ENCODE measurements at places on chromosomes 12 and 14.

- no peak for DNase-seq
These were observed 709.2 kb downstream of the TMEM121 start for GRCh38 chr14:106235356-106236159.

DNA sequence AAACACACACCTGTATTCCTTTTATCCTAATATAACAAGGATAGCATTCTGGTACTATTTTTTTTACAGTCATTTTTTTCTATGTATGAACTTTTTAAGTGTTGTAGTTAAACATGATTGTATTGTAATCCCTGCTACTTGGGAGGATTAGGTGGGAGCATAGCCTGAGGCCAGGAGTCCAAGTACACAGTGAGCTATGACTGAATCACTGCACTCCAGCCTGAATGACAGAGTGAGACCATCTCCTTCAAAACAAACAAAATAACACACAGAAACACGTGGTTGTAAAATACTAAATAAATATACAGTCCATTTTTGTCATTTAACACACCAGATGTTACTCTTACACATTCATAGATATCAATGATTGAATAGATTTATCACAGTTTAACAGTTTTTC lies 56.9 kb downstream of the MAP4K5 start:
- DNase-seq = no peak

DNA sequence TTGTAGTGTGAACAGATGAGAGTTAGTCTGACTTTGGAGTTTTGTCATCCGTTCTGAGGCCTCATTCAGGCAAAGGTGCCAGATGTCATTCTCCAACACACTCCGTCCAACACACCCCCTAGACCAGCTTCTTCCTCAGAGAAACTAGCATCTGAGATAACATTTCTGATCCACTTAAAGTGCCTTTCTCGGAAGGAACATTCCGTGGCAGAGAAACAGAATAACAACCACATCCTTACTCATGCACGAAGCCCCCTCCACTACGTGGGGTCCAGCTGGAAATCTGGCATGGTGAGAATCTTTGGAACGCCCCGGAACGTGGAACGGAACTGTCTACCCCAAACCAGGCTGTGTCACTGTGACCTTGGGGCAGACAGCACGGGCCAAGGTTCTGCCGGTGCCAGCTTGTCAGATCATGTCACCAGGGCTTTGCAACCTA lies 17.0 kb upstream of the BCL7A start:
- DNase-seq = no peak

DNA sequence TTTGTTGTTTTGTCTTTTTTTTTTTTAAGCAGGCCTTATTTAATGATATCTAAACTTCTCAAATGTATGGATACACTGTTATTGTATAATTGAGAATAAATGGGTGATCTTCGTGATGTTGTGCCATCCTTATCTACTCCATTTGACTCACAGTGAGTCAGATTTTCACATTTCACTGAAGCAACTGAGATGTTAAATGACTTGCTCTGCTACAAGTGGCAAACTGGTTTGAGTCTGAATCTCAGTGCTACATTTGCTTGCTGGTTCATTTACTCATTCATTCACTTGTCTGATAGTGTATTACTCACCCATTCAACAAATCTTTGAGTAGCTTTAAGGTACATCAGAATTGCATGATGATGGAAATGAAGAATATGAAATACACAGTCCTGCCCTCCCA lies 2.6 kb downstream of the KIAA0586 start:
- peak; percentile 26 for DNase-seq

DNA sequence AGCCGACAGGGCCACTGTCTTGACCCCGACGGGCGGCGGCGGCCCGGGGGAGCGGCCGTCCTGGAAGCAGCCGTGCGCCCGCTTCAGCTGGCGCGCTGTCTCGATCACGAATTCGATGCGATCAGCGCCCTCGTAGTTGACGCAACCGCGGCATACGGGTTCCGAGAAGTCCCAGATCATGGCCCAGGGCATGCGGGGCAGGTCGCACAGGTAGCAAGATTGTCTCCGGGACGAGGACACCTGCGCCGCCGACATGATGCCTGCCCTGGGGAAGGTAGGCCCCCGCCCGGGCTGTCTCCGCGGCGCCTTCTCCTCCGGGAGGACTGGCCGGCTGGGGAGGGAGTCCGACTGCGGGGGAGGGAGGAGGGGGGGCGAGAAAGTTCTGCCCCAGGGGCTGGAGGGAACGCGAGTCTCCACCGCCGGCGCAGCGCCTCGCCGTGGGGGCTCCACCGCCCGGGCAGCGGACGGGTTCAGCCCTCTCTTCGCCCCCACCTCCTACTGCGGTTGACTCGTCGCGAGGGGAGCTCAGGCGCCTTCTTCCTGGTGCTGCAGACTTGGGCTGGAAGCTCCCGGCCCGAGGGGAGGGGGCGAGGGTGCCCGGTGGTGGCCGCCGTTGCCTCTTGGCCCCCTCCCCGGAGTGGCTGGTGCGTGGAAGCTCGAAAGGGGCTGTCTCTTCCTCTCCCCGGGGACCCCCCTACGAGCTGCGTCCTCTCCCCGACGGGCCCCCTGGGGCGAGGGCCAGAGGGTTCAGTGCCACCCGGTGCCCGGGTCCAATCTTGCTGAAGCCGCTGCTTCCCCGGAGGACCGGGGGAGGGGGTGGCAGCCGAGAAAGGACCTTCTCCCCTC lies 747 bp downstream of the IRF2BPL start:
- peak; percentile 70 for DNase-seq

DNA sequence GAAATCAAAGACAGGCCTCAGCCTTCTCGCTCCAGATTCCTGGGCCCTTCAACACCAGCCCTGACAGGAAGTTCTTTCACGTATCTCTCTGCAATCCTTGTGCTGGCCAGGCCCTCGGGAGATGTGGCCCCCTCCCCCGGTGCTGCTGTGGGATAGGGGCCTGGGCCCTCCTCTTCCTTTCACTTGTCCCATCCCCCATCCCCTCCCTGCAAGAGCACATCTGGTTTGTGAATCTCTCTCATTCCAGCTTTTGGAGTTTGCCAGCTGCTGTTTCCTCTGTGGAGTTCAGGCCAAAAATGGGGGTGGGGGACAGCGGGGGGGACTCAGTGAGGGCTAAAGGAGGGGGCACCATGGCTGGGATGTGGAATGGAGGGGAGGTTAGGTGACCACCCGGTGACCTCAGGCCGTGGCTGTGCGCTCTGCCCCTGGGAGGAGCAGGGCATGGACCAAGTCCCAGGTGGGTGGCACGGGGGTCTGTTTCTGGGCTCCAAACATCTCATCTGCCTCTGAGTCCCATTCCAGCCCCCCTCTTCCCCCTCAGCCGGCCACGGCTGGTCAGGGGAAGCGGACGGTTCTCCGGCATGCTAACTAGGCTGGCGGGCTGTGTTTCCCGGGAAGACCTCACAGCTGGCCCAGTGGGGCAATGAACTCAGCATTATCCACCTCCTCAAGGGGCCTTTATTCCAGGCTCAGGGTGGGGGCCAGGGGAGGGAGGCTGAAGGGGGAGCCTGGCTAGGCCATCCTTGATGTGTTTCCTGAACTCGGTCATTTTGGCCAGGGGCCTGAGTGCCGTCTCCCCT lies 7.4 kb downstream of the LRP1 start:
- DNase-seq = no peak

DNA sequence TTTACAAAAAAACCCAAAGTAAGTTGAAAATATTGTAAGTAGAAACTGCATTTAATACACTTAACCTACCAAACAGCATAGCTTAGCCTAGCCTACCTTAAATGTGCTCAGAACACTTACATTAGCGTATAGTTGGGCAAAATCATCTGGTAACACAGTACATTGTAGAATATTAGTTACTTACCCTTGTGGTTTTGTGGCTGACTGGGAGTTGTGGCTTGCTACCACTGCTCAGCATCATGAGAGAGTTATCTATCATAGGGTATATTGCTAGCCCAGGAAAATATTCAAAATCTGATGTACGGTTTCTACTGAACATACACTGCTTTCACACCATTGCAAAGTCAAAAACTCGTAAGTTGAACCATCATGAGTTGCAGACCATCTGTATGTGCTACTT lies 141.7 kb upstream of the GARIN6 start:
- DNase-seq = no peak

DNA sequence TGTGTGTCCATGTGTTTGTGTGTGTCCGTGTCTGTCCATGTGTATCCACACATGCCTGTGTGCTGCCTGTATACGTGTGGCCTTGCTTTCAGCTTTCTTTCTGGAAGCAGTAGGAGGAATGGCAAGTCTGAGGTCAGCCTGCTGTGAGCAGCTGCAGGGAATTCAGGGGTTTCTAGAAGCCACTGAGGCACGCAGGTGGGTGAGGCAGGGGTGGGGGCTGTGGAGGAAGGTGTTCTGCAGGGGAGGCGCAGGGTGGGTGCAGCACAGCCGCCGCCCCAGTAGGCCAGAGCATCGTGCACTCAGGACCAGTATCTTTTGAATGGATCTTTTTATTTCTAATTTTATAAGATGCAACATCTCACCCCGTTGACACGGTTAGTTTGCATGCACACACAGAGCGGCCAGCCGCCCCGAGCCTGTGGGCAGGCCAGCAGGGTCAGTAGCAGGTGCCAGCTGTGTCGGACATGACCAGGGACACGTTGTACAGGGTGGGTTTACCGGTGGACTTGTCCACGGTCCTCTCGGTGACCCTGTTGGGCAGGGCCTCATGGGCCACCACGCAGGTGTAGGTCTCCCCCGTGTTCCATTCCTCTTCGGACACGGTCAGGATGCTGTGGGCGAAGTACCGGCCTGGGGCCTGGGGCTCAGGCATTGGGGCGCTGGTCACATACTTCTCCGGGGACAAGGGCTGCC lies 327.7 kb downstream of the TMEM121 start:
- DNase-seq = no peak

DNA sequence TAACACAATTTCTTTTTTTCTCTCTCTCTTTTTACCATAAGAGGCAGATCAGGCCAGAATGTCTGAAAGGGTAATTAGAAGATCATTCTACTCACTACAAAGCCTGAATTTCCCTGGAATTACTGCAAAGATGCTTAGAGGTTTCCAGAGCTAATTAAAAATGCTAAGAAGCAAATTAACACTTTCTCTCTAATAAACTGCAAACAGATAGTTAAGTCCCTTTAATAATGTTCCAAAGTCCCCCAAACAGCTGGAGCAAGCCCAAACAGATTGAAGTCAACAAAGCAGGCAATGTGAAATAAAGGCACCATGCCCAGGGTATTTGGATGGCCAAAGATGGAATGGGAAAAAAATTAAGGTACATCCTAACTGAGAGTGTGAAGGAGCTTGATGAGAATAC lies 208.8 kb upstream of the LRFN5 start:
- DNase-seq = no peak

DNA sequence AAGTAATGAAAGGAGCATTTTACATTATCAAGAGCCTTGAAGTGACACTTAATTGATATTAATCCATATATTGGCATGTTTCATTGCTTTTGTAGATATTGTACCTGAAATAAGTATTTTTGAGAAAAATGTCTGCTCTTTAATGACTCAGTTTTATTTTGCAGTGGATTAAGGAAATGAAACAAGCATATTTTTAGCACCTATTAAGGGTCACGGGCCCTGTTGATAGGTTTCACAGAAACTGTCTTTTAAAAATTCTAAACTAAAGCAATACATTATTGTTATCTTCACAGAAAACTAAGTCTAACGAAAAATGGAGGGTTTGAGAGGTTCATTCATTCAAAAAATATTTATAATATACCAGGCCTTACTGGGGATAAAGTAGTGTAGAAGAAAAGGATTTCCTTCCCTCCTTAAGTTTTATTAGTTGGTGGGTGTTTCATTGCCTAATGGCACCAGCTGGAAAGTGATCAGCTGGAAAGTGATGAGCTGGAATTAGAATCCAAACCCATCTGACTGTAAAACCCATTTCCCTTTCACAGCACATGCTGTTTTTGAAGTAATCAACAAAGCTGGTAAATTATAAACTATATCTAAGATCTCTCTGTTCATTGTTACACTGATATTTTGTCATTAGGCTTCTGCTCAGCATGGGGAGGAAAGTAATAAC lies 54.2 kb downstream of the PTPRQ start:
- no peak for DNase-seq

GRCh38 chr14:24108336-24108874 lies 6.2 kb upstream of the DCAF11 start:
- no peak for DNase-seq

- DNase-seq = no peak
These were observed 8.8 kb downstream of the P2RX4 start for GRCh38 chr12:121218588-121219352.

DNA sequence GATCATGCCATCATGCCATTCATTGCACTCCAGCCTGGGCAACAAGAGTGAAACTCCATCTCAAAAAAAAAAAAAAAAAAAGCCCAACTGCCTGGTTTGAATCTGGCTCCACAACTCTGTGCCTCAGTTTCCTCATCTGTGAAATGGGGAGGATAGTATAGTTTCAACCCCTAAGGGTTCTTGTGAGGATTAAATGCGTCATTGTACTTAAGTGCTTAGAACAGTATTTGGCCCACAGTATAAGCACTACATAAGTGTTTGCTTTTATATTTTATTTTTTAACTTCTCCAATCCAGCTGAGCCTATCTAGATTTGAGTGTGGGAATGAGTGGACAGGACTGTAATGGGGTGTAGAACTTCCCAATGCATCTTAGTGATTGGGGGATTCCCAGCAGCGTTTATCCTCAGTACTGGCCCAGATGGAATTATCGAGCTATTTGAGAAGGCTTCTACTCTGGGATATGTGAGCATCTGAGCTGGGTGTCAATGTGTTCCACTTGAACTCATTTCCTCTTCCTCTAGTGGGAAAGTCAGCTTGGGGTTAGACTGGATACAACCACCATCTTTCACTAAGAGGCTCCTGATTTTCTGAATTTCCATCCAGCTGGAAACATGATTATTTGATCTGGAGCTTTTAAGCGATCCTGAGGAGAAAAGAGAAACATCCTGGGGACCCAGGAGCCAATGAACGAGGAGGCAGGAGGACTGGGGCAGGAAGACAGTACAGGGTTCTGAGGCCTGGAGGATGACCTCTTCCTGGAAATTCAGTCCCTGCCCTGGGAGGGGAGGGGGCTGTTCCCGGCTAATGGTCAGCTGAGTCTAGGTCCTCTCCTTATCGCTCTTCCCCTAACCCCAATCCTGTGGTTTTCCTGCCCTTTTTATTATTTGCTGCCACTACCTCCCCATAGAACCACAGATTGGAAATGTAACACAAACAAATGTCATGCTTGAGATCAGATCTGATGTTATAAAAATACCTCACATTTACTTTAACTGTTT lies 9.3 kb upstream of the ESPL1 start:
- no peak for DNase-seq

- no peak for DNase-seq
These were observed 21.5 kb upstream of the MMP17 start for GRCh38 chr12:131806674-131807073.

DNA sequence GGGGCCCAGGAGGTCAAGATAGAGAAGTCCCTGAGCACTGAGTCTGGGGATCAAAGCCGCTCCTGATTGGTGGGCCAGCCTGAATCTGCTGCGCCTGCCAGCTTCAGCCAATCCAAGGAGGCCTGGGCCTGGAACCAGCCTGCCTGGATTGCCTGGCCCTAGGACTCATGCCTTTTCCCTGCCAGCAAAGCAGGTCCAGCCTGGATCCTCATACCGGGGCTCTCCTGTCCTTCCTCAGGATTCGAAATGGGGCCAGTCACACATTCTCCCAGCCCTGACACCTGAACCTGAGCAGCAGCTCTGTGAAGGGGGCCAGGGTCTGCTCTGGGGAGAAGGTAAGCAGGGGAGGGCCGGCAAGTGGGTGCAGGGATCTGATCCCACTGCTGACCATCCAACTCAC lies 81.9 kb downstream of the NINJ2 start:
- no peak for DNase-seq

GRCh38 chr12:18747895-18748294 lies 10.0 kb downstream of the CAPZA3 start:
- DNase-seq = no peak

Measured in hematopoietic multipotent progenitor cell treated with erythropoietin and hydrocortisone succinate and interleukin-3 and kit ligand, for 6 days (in vitro differentiated cells).